ENCODE measurements at places on chromosomes 6 and 20.

GRCh38 chr6:40958738-40959137 is 80.3 kb downstream of the UNC5CL start:
- no peak for DNase-seq

DNA sequence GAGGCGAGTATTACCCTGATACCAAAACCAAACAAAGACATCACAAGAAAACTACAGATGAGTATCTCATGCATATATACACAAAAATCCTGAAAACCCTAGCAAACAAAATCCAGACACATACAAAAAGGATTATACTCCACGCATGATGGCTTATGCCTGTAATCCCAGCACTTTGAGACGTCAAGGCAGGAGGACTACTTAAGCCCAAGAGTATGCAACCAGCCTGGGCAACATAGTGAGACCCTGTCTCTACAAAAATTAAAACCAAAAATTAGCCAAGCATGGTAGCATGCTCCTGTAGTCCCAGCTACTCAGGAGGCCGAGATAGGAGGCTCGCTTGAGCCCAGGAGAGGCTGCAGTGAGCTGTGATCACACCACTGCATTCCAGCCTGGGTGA is 32.4 kb downstream of the TRPC4AP start:
- DNase-seq = no peak

DNA sequence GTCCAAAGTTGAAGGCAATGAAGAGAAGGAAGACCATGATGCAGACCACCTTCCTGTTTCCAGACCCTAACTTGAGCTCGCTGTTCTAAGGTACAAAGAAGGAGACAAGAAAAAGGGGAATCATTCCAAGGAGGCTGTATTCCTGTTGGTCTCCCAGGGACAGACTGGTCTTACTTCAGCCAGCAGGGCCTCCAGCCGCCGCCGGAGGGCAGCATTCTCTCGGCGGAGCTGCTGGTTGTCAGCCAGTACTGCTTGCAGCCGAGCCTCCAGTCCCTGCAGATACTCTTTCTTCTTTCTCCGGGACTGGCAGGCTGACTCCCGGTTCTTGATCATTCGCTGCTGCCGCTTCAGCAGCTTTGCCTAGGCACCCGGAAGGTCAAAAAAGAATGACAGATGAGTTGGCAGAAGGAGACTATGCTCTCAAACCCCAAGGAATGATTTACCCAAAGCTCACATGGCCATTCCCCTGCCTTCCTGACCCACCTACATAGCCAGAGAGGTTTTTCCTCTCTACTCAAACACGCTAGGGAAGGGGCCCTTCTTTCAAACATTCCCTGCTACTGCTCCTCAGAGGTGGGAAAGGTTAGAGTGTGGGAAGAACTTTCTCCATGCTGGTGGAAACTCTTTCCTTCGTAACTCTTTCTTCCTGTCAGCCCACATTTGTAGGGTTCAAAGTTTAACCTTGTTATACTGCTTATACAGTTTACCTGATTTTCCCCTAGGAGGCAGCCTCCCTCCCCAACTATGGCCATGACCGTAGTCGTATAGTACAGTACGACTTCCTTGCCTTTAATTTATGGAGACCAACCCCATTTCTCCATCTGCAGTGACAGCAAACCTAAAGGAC is 9.0 kb downstream of the ATF6B start:
- peak; percentile 78 for DNase-seq

DNA sequence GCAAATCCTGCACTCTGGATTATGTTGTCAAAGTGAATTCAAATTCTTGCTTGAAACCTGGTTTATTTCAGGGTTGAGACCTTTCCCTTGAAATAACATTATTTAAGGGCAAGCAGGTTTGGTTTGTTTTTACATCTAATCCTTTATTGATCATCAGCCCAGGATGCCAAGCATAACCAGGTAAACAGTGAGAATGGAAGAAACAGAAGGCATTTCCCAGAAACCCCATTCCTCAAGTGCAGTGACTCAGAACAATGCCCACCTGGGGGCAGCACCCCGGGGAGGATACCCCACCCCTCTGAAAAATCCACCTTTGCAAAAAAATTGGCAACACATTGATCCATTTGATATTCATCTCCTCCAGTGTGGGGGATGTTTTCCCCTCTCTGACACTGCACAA is 32.5 kb downstream of the POFUT1 start:
- no peak for DNase-seq

DNA sequence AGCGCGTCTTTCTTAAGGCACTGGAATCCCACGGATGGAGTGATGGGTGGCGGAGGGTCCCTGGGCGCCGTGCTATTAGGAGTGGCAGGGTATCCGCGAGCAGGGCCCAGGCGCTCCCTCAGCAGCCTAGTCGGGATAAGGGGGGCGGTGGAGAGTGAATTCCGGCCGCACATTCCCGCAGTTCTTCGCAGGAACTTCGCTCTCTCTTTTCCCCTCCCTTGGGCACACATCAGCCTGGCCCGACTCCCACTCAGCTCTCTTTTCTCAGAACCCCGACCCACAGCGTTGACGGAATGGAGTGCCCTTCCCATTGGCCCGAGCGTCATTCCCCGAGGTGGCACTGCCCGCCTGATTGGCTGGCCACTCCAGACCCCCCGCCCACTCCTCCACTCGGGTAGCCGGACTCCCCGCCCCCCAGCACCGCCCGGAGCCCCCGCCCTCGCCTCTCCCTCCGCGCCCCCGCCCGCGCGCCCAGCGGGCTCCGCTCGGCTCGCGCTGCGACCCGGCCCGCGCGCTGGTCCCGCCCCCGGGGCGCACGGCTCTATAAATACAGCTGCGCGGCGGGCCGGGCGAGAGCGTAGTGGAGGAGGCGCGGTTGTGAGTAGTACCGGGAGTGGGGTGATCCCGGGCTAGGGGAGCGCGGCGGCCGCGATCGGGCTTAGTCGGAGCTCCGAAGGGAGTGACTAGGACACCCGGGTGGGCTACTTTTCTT is at the start of gene ID4:
Gene ID4 (plus strand): TSS at position 572 of the 712 bp plus-strand sequence. CDS start 385 bp downstream, outside the sequence.
- DNase-seq = no peak

- DNase-seq = no peak
Observed at GRCh38 chr20:37822141-37822601, 80.8 kb upstream of the VSTM2L start.

- DNase-seq = no peak
Observed at GRCh38 chr20:18543932-18544331, 23.3 kb upstream of the SMIM26 start.

DNA sequence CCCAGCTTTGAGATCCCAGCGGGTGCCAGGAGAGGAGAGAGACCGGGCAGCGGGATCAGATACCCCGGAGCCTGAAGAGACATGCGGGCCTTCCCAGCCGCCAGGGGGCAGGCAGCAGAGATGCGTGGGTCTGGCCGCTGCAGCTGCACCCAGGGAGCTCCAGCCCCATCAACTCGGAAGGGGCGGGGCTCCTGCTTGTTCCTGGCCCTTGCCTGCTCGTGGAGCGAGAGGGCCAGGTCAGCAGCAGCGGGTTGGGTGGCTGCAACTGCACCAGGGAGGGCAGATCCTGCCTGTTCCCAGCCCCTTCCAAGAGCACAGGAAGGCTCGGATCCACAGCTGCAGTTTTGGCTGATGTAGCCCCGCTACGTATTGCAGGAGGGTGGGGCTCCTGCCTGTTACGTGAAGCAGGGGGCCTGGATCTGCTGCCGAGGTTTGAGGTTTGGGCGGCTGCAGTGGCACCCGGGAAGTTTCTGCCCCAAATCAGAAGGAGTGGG is 532.8 kb downstream of the RFPL4B start:
- peak; percentile 22 for DNase-seq
